ENCODE measurements at places on chromosomes 2 and 18.

DNA sequence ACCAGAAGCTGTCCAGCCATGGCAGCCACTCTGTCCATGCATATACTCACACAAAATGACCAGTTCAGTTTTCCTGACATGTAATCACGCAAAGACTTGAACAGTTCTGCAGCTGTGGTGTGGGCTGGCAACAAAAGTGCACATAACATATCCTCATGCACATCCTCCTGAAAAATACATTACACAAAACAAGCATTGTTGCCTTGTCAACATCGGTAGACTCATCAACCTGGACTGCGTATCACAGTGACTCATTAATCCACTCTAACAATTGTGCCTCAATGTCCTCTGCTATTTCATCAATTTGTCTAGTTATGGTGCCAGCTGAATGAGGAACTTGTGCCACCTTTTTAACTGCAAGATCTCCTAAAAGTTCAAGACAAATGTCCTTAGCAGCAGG, 19.5 kb downstream of the RBKS start:
- no peak for DNase-seq

- no peak for DNase-seq
These were observed 22.1 kb upstream of the TCF7L1 start for GRCh38 chr2:85110991-85111560.

DNA sequence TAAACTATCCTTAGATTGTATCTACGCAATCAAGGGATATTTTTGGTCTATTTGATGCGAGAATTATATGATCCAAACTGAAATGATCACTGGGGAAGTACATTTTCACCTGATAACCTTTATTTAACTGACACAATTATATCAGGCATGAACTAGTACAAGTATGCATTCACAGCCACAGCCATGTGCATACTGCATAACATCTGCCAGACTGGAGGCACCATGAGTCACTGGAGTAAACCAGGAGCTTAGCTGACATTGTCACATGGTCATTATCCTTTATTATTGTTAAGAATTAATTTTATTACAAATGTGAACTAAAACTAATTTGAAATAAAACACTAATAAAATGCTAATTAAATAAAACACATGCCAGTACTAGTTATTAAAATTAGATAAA, 1127.1 kb downstream of the DPP10 start:
- no peak for DNase-seq

DNA sequence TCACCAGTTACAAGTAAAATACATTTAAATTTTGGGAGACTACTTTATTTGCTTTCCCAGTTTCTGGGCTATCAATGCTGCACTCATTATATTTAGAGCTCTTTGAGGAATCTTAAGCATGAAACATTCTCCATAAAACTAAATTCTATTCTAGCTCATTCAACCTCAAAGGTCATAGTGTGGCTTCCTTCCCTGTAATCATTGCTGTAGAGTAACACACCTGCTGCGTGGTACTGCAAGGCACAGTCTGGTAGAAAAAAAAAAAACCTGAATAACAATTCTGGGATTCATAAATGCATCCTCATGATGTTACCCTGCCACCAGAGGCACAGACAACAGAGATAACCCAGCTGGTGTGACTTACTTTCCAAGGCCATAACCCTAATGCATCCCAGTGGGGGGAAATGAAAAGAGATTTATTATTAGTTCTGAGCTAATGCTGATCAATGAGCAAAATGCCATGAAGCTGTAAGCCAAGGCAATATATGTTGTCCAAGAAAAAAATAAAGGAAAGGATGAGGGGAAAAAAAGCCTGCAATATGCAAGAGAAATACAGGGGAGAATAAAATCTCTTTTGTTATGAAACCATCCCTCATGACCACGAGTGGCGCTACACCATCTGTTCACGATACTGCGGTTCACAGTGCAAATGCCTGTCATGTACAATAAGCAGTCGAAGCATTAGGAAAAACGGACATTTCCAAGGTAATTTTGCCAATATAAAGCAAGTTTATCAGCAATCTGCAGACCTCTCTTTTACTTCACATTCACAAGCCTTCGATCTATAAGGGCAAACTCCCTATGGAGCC, 1481.6 kb upstream of the PIK3C3 start:
- DNase-seq, result no peak

DNA sequence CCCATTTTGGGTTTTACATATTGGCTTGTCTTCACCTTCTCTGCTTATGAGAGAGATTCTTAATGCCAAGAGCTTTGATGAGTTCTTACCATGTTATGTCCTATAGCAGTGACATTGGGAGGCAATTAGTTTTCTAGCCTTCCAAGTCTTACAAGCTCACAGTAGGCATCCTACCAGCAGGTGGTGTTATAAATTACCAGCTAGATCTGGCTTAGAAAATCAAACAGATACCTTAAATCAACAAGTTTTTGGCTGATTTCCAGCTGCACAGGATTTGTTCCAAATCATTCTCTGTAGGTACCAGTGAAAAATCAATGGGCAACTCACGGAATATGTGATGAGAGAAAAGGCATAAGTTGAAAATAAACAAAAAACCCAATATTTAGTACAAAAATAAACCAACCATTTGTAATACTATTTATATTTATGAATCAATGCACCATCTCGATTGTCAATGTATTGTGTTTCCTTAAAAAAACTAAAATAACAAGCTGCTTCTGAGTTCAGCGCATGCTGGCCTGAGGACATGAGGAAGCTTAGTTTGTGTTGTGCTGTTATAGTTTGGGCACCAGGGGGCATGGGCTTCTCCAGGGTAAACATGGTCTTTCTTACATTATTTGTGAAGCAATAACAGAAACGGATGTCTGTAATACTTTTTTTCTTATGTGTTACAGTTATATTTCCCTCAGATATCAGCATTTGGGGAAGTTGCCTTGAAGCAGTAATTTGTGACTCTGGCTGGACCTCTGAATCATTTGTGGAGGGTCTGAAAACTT, 34.1 kb upstream of the NXPH2 start:
- DNase-seq, result no peak

DNA sequence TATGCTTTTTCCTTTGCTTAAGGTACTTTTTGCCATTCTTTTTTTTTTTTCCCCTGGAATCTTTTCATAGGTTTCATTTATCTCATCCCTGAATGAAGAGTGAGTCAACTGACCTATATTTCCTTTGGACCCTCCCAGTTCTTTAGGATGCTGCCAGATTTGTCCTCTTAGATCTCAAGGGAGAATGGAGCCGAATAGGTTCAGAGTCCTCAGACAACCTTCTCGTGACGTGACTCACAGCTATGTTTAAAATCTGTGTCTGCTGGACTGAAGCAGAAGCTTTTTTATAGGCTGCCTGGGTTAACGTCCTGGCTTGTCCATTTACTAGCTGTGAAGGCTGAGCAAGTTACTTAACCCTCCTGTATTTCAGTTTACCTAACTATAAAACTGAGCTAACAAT, 358.6 kb downstream of the DLGAP1 start:
- DNase-seq, result no peak

DNA sequence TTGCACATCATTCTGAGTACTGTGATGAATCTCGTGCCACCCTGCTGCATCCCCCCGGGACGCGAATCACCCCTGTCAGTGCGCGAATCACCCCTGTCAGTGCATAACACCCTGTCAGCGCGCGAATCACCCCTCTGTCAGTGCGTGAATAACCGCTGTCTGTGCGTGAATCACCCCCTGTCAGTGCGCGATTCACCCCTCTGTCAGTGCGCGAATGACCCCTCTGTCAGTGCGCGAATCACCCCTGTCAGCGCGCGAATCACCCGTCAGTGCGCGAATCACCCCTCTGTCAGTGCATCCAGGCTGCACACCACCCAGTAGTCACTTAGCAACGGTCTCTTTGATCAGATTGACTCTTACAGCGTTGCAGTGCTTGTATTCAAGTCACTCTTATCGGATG, 134.4 kb upstream of the TPO start:
- DNase-seq, result no peak

DNA sequence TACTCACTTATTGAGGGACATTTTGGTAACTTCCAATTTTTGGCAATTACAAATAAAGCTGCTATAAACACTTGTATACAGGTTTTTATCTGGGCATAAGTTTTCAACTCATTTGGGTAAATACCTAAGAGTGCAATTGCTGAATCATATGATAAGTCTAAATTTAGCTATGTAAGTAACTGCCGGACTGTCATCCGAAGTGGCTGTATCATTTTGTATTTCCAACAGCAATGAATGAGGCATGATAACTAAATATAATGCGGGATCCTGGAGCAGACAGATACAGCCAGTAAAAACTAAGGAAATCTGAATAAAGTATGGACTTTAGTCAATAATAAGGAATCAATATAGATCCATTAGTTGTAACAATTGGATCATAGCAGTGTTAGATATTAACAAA, 156.5 kb upstream of the RMP24 start:
- DNase-seq, result no peak

GRCh38 chr2:200223205-200223784, 83.2 kb upstream of the SPATS2L start:
- DNase-seq, result no peak

GRCh38 chr18:30775629-30776028, 266.9 kb downstream of the DSC3 start:
- DNase-seq, result no peak

DNA sequence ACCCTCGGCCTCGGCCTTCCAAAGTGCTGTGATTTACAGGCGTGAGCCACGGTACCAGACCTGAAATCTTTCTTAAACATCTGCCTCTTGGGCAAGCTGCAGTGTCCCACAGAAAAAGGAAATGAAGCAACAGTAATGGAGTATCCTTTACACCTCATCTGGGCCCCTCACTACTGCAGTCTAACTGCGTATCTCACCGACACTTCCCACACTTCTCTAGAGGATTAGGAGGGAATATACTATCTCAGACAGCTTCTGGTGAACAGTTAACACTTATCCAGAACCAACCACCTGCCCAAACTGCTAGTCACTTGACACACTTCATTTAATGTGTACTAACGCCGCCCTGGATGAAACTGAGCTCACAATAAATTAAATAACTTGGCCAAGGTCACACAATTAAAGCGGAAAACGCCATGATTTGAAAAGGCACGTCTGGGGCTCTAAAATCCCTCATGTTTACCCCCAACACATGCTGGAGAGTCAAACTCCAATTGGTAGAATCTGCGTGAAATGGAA, 993 bp downstream of the COX7A2L start:
- DNase-seq, result no peak

DNA sequence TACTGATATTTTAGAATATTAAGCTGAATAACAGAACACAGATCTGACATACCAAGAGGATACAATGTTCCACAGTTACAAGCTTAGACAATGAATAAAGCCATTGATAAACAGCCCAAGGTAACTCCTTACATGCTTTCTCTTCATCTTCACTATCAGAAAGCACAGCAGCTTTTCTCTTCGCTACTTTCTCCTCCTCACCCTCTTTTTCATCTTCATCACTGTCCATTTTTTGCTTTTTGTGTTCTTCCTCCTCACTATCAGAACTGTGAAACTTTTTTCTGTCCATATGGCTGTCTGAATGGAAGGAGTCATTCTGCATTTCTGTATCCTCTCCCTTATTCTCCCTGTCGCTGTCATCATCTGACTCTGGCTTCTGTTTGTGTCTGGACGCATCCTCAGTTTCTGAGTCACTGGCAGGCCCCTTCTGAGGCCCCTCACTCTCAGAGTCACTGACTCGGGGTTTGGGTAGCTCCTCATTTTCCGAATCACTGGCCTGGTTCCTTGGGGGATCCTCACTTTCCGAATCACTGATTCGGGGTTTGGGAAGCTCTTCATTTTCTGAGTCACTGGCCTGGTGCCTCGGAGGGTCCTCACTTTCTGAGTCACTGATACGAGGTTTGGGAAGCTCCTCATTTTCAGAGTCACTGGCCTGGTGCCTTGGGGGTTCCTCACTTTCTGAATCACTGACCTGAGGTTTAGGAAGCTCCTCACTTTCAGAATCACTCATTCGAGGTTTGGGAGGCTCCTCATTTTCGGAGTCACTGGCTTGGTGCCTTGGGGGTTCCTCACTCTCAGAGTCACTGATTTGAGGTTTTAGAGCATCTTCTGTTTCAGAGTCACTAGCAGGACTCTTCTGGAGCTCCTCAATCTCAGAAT, 21.5 kb downstream of the IWS1 start:
- DNase-seq, result no peak

DNA sequence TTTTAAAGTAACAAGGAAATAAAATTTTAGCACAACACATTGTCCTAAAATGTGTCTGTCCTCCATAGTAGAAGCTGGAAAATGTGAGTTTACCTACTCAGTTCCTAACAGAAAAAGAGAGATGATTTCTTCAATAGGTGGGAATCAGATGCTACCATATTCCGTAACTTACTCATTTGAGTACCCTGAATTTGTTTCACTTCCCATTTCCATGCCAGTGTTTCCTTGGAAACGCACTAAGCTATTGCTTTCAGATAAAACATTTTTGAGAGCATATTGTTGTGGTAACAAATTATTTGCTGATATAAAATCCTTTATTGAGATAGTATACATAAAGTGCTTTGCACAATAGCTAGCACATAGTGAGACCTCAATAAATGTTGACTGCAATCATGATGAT, 137.5 kb upstream of the BARD1 start:
- no peak for DNase-seq

DNA sequence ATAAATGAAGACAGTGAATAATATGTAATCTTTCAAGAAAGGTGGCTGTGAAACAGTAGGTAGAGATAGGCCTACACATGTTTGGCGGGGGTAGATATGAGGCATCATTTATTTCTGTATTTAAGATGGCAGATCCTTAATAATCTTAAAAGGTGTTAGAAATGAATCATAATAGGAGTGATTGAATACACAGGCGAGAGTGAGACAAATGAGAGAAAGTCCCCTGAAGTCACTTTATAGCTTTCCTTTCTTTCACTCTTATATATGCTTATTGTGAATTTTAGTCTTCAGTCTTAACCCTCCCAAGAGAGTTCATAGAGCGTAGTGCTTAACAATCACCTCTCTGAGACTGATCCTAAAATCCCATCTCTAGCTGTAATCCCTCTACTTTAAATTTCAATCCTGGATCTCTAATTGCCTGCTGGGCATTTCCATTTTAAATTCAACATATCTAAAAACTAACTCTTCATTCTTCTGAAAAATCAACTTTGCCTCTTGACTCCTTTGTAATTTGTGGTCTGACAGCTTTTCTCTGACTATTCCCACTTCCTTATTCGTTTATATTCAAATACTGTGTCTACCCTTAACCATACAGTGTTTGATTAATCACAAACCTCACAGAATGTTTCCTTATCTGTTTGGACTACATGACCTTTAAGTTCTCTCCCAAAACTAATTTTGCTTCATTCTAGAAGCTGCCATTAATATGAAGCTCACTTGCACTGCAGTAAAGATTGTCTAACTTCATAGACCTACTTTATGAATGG, 463.7 kb upstream of the FSIP2 start:
- no peak for DNase-seq

DNA sequence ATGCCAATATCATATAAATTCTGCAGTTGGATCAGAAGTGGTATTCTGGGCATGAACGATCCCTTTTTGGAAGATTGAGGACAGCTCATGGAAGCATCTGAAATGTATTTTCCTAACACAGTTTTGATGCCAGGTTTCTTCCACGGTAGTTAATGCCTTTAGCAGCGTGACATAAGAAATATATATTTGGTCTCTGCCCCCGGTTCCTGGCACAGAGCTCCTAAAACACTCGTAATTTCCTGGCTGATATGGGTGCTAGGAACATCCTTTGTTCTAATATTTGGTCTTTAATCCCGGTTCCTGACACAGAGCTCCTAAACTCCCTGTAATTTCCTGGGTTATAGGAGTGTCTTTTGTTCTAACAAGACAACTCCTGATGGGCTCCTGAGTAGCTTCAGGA, 8.2 kb upstream of the CABLES1 start:
- no peak for DNase-seq

- DNase-seq, result no peak
These were observed 268.2 kb upstream of the SESTD1 start for GRCh38 chr2:179532863-179533278.
